ENCODE measurements at places on chromosomes 3 and 15. TPM values are rescaled to one million over a fixed set of nuclear protein-coding genes. Genes with fewer than 3 reads are reported as not detected.

GRCh38 chr3:43905157-43905556, 214.4 kb downstream of the ABHD5 start:
- DNase-seq: no peak

DNA sequence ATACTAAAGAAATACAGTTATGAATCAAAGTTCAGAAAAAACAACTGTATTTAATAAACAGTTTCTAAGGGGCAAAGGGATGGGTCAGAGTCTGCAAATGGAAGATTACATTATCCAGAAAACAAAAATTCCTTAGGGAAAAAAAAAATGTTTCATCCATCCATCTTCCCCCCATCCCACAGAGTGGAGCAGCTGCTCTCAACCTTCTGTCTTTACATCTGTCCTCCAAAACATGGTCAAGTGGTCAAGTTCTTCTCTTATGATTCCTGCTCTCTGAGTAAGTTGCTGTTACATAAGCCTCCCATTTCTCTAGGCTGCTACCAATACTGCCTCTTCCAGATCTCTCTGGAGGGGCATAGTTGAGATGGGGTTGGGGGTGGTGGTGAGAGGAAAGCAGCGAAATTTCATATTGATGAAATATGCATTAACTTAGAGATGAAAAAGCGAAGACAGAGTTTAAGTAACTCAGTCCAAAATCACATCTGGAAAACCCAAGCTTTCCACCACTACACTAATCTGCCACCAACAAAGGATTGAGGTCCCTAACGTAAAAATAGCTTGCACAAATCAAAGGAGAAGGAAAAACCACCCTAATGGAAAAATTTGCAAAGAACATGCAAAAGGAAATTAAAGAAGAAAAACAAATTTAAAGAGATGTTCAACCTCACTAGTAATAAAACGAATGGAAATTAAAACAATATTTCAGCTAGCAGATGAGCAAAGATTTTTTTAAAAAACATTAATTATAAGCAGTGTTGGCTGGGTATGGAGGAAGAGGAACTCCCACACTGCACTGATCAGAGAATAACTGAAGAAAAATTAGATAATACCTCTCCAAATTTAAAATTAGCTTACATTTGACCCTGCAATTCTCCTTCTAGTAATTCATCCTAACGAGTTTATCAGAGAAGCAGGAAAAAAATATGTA, 109.5 kb downstream of the ST8SIA2 start:
- no peak for DNase-seq

GRCh38 chr3:112409041-112409440, 76.1 kb downstream of the CD200 start:
- DNase-seq: no peak

GRCh38 chr3:38297947-38298711, 16.0 kb downstream of the SLC22A14 start:
- DNase-seq: no peak

DNA sequence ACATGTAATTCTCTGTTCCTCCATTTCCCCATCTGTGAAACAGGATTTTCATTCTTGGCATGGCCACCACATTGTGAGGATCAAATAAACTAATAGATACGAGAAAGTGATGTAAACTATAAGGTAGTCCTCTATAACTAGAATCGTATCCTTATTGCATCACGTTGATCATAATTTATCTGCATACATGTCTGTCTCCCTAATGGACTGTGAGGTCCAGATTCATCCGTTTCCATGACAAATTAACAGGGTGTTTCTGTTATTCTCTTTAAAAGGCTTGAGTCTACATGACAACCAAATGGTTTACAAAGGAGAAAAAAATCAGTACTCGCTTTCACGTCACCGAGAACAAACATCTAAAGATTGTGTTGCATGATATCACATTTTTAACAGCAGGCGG, 53.0 kb downstream of the SST start:
- DNase-seq: no peak

DNA sequence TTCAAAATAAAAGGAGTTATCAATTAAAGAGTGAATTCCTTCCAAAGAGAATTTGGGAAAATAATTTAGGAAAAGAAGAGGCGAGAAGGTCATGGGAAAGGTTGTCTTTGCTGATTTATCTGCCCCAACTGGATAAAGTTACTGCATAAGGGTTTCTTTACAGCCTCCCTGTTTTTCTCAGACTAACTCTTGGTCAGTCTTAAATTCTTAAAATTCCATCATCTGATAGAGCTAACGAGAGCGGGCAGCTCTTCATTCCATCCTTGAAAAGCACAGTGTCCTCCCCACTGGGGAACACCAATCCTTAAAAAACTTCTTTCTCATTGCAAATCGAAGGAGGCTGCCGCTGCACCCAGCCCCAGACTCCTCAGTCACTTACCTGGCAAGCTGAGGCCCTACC, 107.2 kb downstream of the PGPEP1L start:
- no peak for DNase-seq

- no peak for DNase-seq
These were observed 4.0 kb upstream of the TBC1D21 start for GRCh38 chr15:73869216-73869995.

DNA sequence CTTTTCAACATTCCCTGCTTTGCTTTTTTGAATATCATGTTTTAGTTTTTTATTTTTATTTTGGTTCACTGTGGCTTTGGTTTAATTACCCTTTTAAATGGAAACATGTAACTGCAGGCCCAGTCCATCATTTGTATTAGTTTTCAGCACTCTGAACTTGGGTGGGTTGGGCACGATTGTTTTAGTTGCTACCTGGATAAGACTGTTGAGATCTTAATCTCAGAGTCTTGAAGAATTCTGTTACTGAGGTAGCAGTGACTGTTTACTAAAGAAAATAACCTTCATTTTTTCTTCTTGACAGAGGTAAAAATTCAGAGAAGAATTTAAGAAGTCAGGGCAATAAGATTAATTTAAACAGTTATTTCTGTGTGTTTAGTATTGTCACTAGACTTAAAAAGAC, 15.2 kb downstream of the PLCL2 start:
- no peak for DNase-seq

DNA sequence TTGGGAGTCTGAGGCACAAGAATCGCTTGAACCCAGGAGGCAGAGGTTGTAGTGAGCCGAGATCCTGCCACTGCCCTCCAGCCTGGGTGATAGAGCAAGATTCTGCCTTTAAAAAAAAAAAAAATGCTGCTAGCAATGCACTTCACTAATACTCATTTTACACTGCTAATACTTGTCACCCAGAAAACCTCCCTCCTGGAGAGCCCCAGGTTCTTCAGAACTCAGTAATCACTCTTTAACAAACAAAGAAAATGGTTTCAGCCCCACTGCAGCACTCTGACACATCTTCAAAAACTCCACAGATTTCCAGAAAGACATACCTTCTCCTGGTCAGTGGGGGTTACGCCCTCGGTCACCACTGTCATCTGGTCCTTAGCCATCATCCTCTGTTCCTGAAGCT, 366.7 kb downstream of the SHQ1 start:
- no peak for DNase-seq

DNA sequence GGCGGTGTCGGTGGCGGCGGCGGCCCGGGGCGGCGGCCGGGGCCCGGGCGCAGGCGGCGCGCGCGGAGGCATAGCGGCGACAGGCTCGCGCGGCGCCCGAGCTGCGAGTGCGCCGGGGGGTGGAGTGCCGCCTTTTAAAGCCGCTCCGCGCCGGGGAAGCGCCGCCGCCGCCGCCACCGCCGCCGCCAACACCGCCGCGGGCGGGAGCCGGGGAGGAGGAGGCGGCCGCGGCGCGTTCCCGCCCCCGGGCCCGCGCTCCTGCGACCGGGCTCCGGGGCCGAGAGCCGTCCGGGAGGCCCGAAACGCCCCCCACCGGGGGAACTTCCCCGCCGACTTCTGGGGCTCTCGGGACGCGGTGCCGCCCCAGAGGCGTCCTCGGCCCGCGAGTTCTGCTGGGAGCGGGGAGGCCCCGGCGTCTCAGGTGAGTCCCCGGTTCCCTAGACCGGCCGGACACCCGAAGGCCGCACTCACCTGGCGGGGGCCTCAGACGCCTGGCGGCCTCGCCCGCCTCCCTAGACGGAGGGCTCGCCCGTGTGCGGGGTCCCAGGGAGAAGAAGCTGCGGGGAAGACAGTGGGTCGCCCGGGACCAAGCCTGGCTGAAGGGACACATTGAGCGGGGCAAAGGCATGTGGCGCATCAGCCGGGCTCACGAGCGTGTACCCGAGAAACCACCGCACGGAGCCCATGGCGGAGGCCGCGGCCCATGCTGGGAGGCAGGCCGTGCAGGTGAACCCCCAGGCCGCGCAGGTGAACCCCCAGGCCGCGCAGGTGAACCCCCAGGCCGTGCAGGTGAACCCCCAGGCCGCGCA, at the start of gene PCSK6:
PCSK6 (minus strand) TSS at position 109 of the 809 bp plus-strand sequence; CDS start at position 72, 37 bp downstream.
- no peak for DNase-seq

DNA sequence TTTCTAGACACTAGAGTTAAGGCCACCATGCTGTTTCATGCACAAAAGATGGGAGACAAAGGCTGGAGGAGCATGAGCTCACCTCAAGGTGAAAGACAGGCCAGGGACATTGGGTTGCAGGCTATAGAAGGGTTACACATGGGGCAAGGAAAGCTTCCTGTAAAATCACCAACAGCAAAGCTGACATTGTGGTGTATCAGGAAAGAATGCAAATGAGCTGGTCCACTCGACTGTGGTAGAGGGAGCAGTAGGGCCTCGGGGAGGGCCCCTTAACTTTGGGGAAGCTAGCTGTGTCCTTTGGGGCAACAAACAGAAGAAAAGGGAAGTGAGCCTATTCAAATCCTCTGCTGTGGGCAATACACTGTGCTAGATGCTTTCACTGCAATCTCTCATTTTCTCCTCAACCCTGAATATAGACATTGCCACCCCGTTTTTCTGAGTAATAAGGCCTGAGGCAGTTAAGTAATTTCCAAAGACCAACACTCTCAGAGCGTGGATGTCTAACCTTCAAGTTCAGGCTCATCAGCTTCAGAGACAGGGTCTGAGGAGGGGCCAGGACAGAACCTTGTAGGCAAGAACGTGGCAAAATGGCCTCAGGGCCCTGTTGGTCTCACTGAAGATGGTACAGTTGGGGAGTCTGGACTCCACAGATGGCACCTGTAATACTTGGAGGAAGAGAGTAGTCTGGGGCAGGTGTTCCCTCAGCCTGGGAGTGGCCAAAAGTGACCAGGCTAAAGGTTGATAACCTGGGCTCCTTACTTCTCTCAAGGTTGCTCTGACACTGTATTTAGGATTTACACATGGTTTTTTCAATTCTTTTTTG, 24.1 kb downstream of the CX3CR1 start:
- no peak for DNase-seq

DNA sequence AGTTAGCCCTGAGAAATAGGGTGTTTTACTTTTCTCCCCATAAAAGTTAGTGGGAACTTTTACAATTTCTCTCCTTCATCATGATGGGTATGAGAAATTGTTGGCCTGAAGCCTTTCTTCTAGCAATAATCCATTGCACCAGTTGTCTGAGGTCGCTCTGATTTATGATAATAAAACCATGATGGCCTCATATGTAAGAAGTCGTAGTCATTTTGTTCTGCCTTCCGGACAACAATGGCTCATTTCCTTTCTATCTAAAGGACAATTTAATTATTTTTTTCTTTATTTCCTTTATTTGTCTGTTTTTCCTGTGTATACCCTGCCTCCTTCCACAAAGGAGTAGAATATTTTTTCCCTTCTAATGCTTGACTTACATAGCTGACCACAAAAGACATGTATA, 31.6 kb upstream of the GNB4 start:
- no peak for DNase-seq

GRCh38 chr3:84958495-84959469, at the start of gene CADM2:
CADM2 (plus strand) TSS chr3:84958989.
- peak; percentile 55 for DNase-seq

DNA sequence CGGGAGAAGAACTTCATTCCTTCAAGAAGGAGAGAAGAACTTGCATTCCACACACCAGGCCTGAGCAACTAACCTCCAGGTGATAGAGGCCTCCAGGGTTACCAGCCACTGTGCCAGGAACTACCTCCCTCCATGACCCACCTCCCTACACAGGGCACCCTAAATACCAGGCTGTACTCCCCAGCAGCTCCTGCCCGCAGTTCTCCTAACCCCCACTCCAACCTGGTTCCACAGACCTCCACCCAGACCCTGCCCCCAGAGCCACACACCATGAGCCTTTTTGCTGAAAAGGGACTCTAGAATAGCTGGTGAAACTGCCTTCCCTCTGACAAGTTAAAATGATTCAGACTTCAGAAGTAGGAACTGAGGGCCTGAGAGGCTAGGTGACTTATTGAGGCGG, 8.2 kb downstream of the IGDCC3 start:
- DNase-seq: no peak

GRCh38 chr3:128549283-128550112, 56.5 kb upstream of the GATA2 start:
- no peak for DNase-seq

- no peak for DNase-seq
These were observed 95.3 kb downstream of the PDZRN3 start for GRCh38 chr3:73529308-73530021.

- no peak for DNase-seq
These were observed 340.8 kb upstream of the DCBLD2 start for GRCh38 chr3:99242271-99242670.

- DNase-seq: no peak
These were observed 39.6 kb upstream of the LAMP3 start for GRCh38 chr3:183202004-183202722.

DNA sequence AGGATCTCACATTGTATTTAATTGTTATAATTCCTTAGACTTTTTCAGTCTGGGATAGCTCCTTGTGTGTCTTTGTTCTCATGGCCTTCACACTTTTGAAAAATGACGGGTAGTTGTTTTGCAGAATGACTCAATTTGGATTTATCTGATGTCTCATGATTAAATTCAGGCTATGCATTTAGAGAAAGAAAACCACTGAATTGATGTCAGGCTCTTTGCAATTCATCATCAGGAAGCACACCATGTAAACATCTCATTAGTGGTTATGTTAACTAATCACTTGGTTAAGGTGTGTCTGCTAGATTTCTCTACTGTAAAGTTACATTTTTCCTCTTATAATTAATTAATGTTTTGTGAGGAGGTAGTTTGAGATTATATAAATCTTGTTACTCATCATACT, 8.0 kb upstream of the SLC22A13 start:
- DNase-seq: no peak

The PLA2G4B gene
- 33.7 TPM for total RNA-seq

The CD86 gene
- 1.4 TPM for total RNA-seq

The TNFSF10 gene
- total RNA-seq: 9.2 TPM

The UQCC5 gene
- 2.8 TPM for total RNA-seq

The SNRPA1 gene
- total RNA-seq: 214 TPM

The MYRIP gene
- not detected for total RNA-seq
